ENCODE measurements at places on chromosomes 7 and 10.

DNA sequence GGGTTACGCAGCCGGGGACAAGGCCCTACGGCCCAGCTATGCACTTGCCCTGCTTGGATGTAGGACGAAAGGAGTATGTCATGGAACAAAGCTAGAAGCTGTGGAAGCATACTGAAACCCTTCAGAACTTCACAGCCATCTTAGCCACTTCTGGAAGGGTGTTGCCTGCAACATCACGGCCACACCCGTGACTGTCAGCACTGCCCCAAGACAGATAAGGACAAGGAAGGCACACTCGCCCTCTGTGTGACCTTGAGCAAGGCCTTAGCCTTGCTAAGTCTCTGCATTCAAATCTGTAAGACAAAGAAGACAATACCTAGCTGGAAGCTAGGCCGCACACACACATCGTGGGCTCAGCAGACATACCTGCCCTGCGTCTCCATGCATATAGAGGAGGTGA lies 352.5 kb upstream of the MGMT start:
- no peak for DNase-seq

- no peak for DNase-seq
Measured at GRCh38 chr7:137890449-137890921, 43.7 kb upstream of the DGKI start.

DNA sequence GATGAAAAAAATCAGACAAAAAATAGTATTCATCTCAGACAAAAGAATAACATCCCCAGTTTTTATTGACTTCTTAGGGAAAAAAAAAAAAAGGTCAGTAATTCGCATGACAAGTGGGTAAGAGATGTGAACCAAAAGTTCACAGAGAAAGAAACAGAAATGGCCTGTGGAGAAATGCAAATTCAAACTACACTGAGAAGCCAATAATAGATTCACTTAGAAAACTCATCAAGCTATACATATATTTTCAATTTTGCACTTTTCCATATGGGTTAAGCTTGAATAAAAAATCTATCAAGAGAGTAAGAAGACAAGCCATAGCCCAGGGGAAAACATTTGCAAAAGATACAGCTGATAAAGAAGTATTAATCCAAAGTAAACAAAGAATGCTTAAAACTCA lies 28.0 kb downstream of the HERC4 start:
- DNase-seq: no peak

- peak; percentile 74 for DNase-seq
Measured at GRCh38 chr7:477626-478220, 41.9 kb downstream of the PDGFA start.

DNA sequence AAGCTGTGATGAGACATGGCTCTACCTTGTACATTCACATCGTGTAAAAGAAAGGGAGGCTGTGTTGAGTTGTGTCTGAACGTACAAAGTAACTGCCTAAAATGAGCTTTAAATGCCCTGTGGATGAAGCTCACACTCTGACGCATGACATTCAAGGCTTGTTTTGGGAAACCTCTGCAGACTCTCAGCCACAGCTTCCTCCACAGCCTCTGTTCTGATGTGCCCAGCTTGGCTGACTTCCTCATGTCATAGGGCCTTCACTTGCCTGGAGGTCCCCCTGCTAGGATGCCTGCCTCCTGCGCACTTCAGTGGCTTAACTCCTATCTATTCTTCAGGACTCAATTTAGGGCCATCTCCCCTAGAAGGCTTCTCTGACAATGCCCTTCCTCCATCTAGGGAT lies 230.0 kb upstream of the HABP2 start:
- DNase-seq: no peak

DNA sequence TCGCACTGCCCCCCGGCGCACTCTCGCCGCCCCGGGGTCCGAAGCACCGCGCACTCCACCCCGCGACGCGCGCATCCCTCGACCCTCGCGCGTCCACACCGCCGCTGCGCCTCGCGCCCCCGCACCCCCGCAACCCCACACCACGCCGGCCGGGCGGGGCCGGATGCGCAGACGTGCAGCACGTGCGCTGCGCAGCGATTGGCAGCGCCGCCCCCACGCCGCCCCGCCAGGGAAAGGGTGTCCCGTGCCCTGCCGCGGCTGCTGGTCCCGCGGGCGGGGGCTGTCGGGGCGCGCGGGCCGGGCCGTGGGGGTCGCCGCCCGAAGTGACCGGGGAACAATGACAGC lies 53.7 kb upstream of the KDM7A start:
- no peak for DNase-seq

- no peak for DNase-seq
Measured at GRCh38 chr7:159063046-159063840, 81.4 kb downstream of the VIPR2 start.

DNA sequence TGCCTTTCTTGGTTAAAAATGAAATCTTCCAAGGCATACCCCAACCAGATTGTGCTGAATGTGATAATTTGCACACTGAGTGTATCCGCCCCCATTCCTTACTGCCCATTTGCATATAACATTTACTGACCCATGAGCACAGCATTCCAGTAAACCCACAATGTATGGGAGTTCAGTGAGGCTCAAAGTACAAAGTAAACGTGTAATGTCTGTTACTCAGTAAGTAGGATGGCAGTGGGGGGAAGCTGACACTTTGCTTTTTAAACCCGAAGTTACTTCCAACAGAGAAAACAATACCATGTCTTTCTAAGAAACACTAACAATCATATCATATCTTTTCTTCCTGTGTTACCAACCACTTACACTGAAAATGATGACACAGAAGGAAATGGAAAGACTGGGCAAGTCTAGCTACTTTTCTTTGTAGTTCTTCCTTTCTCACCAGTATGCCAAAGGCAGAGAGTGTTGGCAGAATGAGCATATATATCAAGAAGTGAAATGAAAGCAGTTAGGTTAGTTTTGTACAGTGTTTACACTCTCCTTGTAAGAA lies 27.1 kb upstream of the SOSTDC1 start:
- DNase-seq: no peak

DNA sequence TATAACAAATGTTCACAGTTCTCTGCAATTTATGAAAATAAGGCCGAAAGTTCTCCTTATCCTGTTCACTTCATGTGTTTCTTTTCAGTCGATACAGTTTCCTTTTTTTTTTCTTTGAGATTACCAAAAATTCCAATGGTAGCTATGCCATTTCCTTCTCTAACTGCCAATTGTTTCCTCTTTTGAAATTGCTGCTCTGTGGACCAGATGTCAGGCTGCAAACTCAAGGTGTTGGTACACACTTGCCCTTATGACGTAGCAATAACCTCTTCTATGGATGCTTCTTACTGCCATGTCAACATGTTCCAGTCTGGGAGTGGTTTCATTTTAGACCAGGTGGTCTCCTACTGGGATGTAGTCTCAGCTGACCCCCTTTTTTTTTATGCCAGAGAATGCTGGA lies 52.9 kb downstream of the CASD1 start:
- peak; percentile 4 for DNase-seq

DNA sequence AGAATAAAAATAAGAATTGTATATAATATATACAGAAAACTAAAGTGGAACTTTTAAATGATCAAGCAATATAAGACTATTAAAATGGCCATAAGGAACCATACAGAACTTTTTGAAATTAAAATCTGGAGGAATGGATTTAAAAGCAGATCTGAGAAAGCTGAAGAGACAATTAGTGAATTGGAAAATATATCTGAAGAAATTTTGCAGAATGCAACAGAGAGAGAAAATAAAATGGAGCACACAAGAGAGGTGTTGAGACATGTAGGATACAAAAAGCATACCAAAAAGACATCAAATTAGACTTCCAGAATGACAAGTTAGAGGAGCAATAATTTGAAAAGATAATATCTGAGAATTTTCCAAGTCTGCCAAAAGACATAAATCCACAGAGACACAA lies 169.6 kb downstream of the VTI1A start:
- DNase-seq: no peak

- DNase-seq: no peak
Measured at GRCh38 chr10:129711291-129711690, 244.2 kb downstream of the MGMT start.

- no peak for DNase-seq
Measured at GRCh38 chr7:70695795-70696083, 436.2 kb upstream of the GALNT17 start.

DNA sequence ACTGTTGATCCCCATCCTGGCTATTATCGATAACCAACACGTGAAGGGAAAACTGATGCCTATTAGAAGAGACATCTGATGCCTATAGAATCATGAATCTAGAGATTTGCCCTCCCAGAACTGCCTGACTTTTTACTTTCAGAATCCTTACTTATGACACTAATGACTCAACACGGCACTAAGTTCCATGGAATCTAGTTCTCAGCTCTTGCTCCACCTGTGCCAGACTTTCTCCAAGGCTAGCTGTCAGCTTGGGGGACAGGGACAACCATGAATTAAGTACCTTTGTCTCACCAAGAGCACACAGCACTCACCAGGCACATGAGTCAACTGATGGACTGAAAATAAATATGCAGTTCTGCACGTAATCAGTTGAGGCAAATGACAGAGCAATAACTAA lies 184.2 kb downstream of the FRMD4A start:
- DNase-seq: peak; percentile 19

GRCh38 chr7:159098811-159099655 lies 45.6 kb downstream of the VIPR2 start:
- DNase-seq: no peak

GRCh38 chr7:54981913-54982312 lies 36.9 kb upstream of the EGFR start:
- DNase-seq: no peak

- DNase-seq: no peak
Measured at GRCh38 chr10:78589687-78590086, 479.1 kb upstream of the ZMIZ1 start.

DNA sequence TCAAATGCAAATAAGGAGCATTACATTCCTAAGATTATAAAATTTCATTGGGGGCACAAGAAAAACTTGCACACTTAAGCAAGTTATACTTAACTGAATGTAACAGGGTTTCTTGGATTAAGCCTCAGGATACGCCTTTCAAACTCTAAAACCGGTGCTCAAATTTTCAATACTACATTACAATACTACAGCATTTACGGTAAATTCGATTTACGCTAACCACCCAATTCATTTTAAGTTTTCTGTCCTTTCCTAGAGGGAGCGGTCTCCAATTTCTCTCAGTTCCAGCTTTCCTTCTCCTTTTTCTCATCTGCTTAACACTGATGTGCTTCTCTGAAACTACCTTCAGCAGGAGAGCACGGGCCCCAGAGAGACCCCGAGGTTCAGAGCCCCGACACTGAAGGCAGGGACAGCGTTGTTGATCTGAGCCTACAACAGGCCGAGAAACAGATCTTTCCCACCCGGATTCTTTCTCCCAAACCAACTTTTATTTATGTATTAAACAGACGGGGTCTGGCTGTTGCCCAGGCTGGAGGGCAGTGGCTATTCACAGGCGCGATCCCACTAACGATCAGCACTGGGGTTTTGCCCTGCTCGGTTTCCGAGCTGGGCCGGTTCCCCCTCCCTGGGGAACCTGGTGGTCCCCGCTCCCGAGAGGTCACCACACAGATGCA lies 798 bp downstream of the ZNF425 start:
- DNase-seq: no peak

DNA sequence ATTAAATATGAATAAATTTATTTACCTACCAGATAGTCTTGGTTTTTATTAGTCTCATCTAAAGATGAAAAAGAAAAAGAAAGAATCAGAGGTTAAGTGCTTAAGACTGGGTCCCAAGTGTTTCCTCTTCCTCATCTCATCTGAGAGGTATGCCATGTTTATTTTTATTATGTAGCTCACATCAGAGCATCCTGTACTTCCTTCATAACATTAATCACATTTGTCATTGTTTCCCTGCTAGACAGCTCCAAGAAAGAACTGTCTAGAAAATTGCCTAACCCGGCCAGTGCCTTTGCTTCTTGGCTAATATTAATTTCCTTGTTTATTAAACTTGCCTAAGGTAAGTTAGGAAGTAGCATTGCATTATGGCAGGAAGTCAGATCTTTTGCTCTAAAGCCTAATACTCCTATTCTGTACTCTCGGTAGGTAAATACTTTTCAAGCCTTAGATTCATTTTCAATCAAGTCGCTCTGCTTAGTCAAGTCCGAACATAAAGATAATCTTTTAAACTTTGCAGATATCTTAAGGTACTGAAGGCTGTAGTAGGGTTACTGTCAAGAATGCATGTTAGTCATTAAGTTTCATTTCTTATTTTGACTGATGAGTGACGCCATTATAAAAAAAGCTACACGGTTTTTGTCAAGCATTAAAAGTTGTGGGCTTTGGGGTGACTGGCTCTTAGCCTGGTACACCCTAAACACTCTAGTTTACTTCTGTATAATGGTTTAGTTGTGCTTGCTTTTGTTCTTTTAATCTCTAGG lies 47.4 kb downstream of the ZMYND11 start:
- peak; percentile 34 for DNase-seq

DNA sequence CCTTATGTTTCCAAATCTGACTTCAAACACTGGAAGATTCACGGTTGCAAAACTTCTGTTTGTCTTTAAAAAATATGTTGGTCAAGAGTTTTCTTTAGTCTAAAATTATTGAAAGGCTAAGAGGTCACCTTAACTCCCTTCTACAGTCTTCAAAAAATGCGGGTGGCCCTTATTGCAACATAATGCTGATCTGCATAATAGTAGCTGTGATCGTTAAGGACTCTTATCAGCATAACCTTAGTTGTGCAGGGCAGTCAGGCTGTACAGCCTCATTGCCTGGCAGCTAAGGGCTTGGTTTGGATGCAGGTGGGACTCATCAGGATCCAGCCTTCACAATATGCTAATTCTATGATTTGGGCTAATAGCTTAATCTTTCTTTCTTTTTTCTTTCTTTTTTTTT lies 15.0 kb downstream of the KIAA1217 start:
- no peak for DNase-seq

- DNase-seq: no peak
Measured at GRCh38 chr7:117092785-117093184, 139.5 kb downstream of the ST7 start.
